Activated T-helper 1 cell treated with Interleukin-2 at 50 U/mL for 16 hours (primary cell): ENCODE measurements at places on chromosomes 11 and 22.

GRCh38 chr11:20253796-20254195 lies 93.5 kb upstream of the DBX1 start:
- no peak for DNase-seq

- DNase-seq, result no peak
Measured at GRCh38 chr11:2746401-2747247, 46.8 kb upstream of the KCNQ1OT1 start.

DNA sequence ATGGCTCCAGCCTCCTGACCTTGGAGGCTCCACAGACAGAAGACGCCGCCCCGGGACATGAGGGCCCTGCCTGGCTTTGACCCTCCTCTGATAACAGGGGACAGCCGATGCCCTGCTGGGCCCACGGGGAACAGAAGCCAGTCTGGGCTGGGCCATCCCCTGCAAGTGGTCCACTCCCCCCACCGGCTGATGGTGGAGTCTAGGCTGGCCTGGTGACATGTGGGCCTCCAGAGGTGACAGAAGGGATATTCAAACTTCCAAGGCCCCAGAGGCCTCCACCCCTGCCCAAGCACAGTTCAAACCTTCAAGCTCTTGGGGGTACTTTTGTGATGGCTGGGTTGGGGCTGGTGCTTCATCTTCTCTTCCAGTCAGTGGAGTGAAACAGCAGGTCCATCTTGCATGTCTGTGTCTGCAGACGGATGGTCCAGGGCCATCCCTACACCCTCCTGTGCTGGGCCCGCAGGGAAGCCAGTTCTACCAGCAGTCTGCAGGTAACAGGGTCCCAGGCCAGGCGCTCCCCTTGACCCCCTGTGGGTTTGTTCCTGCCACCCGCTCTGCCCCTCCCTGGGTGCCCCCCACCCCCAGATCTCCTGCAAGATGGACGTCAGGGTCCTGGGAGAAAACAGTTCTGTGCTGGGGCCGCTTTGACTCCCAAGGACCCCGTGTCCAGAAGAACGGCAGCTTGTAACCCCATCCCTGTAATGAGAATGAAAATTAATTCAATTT lies 929.9 kb downstream of the BRD1 start:
- no peak for DNase-seq

DNA sequence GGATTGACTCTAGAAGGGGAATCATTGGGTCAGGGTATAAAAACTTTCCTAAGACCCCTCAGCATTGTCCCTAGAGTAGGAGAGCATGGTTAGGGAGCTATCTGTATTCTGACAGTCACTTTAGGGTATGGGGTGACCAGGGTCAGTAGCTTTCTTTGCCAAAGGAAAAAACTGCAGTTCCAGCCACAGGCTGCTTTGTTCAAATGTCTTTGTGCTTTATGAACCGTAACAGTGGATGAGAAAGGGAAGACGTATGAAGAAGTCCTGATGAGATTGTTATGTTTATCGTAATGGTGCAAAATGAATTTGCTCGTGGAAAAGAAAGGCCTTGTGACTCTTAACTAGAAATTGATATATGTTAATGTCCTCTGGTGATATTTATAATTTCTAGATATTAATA lies 30.0 kb downstream of the CYB5R2 start:
- no peak for DNase-seq

DNA sequence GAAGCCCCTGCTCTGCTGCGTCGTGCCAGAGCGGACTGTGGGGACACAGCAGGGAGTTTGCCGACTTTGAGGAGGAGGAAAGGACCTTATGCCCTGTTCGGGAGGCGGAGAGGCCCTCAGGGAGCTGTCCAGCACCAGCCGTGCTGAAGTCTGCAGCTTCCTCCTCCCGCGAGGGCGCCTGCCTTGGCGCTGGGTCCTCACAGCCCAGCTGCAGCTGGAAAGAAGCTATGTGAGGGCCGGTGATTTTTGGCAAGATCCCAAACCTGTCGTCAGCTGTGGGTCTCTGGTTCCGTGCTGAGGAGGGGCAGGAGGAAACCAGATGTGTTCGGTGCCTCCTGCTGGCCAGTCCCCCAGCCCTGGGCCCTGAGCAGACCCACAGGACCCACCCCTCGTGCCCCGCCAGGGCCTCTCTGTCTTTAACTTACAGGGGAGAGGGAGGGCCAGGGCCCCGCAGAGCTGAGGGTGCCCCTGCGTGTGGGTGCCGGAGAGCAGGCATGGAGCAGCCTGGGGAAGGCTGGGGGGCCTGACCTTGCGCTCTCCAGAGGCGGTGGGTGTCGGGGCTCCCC lies 12.0 kb downstream of the BRSK2 start:
- DNase-seq, result no peak

GRCh38 chr11:27290261-27291050 lies 72.6 kb downstream of the CCDC34 start:
- DNase-seq, result no peak

DNA sequence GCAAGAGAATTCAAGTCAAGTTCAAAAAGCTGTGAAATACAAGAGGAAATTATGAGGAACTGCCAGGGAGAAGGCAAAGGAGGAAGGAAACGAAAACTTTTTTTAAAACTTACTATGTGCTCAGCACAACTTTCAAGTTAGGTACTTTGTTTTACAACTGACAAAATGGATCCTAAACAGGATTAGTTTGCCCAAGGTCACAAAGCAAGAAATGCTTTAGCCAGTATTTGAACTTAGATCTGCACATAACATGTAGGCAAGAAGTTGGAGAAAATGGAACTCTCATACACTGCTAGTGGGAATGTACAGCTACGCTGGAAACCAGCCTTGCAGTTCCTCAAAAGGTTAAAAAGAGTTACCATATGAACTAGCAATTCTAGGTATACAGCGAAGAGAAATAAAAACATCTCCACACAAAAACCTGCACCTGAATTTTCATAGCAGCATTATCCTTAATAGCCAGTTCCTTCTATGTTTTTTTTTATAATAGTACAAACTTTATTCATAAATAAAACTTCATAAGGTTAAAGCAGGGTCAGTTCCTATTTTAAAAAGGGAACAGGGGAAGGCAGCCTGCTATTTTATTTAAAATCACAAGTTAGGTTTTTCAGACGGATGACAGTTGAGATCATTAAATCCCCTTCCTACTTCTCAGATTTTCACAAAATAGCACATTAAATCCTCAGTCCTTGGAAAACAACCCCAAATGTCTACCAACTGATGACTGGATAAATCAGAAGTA lies 19.2 kb downstream of the DDX6 start:
- DNase-seq, result no peak

DNA sequence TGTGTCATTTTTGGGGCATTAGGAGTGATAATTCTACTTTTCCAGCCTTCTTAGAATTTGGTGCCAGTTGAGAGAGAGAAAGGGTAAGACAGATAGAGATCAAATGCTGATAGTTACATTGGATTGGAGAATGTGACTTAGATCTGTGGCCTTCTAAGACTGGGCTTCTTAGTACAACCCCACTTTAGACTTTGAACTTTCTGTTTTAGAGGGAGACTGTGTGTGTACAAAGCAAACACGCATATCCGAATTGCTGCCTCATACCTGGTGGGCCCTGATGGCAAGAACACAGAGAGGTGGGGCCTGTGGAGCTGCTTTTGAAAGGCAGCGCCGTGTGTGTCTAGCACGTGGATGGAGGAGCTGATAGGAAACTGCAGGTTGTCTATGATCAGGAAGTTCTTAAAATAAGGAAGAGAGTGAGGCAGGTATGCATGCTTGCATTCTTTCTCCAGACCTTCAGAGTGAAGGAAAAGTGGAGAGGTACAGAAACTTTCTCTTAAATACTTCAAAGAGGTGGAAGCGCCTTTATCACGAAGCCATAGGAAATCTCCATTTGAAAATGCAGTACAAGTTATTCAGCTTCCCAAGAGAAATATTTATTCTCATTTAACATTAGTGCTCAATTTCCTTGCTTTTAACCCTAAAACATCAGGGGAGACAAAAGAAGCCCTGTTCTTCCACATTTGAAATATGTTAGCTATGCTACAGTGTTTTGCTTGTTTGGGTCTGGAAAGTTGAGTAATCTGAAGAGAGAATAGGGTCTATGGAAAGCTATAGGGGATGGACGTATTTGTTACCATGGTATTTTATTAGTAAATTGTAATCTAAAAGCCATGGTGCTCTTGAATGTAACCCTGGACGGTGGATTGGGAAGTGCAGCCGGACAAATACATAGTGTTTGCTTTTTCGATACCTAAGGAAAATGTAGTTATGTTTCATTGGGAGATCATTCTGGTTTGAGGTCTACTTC lies 13.7 kb downstream of the PDHX start:
- DNase-seq, result no peak

DNA sequence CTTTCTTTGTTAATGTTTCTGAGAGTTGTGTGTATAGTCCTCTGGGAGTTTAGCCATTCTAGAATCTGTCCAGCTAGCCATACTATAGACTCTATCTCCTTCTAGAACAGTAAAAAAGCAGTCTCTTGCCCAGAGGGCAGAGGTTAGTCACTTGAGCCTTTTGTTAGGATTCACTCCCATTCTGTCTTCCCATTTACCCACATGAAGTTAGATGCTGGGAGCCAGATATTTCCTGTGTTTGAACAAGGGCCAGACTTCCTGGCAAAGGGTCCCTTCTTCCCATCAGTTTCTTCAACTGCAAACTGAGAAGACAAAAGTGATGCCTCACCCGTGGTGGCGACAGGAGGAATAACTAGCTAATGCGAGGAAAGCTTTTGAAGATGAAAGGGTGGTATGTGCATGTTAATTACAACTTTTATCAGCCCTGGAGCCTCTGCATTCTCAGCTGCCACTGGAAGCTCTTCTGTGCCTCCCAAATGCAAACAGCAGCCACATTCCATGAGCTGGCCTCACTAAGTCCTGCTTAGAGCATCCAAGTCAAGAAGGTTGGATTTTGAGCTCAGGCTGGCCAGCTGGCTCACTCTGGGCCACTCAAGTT lies 12.8 kb downstream of the CD44 start:
- no peak for DNase-seq

DNA sequence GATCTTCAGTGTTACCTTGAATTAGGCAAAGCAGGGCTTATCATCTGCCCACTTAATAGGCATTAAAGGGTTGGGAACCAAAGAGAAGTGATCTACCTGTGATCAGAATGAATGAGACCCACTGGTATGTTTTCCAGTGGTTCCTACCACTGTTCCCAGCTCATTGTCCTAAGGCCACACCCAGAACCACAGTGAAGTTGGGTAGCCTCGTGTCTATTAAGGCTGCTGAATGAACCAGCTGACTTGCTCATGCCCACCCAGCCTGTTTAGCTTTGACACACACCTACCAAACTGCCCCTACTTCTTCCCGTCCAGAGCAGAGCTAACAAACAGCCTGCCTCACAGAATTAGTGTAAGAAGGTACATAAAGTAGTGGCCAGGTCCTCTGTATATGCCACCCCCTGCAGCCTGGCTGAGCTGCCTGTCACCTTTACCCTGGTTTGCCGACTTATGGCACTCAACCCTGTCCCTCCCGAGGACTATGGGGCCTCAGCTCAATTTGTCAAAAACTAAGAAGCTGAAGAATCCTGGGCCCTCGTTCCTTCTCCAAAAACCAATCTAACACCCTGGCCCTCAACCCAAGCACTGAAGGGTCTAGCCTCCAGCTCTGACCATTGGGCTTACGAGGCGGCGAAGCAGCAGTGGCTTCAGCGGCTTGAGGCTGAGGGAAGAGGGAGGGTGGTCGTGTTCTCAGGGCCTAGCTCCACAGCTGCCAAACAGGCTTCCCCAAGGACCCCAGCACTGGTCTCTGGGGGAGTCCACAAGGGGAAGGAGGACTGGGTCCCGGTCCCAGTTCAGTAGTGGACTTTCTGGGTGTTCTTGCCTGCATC lies 9.8 kb downstream of the UCP2 start:
- DNase-seq, result no peak

GRCh38 chr22:26068571-26068970 lies 100.7 kb upstream of the SEZ6L start:
- DNase-seq, result no peak

DNA sequence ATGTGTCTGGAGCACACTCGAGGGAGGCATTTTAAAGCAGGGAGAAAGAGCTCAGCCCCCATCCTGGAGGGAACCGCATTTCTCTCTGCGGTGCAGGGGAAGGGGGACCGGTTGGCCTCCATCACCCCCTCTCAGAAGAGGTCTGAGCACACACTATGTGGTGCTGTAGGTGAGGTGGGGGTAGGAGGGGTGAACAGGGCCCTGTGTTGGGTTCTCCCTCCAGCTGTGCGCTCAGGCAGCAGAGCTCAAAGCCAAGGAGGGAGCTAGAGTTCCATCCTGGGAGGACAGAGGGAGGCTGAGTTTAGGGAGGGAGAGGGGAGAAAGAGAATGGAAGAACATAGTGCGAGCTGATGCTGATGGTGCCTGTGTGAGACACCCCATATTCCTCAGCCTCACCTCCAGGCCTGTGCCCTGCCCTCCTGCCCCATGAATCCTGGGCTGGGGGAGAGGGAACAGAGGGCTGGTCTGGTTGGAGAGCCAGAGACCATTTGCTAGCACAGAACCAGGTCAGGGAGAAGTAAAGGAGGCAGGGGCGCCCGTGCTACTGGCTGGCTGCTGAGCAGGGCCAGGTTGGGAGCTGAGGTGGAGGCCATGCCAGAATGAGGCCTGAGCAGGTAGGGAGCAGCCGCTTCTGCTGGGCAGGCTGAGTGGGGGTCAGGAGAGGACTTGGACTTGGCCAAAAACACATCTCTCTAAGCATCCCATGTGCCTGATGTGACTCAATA lies 43.7 kb downstream of the ALX4 start:
- no peak for DNase-seq

DNA sequence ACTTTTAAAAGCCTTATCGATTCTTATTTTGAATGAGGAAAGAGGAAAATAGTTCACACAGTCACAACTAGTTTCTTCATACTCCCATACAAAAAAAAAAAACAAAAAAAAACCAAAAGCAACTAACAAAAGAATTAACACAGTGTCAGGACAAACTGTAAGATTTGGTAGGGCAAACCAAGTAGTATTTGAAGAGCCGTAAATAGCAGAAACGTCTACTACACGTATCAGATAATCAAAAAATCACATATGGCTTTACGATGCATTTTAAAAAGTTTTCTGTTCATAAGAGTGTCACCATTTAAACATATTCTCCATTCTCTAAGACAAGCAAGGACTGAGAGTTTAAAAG lies 2.3 kb downstream of the PICALM start:
- DNase-seq, result no peak

GRCh38 chr11:128670631-128671030 lies 23.2 kb upstream of the FLI1 start:
- DNase-seq, result no peak

DNA sequence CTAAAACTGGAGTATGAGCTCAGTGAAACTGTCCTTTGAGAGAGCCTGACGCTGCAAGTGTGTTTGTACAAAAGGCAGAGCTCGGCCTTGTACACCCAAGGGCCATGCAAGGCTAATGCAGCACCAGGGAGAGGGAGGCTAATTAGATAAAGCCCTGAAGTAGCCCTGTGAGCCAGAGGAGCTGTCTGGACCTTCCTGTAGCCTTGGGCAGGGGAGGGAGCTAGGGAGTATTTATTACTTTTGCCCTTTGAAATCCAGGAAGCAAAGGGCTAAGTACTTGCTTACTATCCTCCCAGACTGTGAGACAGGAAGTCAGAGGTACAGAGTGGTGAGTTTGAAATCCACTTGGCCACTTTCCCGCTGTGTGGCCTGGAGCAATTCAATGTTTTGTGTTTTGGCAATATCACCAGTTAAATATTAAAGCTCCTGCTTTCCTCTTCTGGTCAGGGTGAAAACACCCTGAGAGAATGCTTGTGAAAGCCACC lies 10.2 kb upstream of the LDHA start:
- no peak for DNase-seq

GRCh38 chr22:29245626-29246385 lies 22.0 kb downstream of the RHBDD3 start:
- peak; percentile 45 for DNase-seq

GRCh38 chr11:13875643-13876042 lies 86.9 kb upstream of the SPON1 start:
- DNase-seq, result no peak

GRCh38 chr22:36768616-36769015 lies 7.3 kb downstream of the IFT27 start:
- DNase-seq, result no peak

GRCh38 chr11:129999407-129999806 lies 3.2 kb downstream of the PRDM10 start:
- no peak for DNase-seq
